ENCODE measurements at places on chromosomes 3 and 15. TPM values are rescaled to one million over a fixed set of nuclear protein-coding genes. Genes with fewer than 3 reads are reported as not detected.

- DNase-seq, result no peak
Measured at GRCh38 chr15:69490356-69491037, 37.9 kb downstream of the RPLP1 start.

The COMMD4 gene
- 114 TPM for total RNA-seq

DNA sequence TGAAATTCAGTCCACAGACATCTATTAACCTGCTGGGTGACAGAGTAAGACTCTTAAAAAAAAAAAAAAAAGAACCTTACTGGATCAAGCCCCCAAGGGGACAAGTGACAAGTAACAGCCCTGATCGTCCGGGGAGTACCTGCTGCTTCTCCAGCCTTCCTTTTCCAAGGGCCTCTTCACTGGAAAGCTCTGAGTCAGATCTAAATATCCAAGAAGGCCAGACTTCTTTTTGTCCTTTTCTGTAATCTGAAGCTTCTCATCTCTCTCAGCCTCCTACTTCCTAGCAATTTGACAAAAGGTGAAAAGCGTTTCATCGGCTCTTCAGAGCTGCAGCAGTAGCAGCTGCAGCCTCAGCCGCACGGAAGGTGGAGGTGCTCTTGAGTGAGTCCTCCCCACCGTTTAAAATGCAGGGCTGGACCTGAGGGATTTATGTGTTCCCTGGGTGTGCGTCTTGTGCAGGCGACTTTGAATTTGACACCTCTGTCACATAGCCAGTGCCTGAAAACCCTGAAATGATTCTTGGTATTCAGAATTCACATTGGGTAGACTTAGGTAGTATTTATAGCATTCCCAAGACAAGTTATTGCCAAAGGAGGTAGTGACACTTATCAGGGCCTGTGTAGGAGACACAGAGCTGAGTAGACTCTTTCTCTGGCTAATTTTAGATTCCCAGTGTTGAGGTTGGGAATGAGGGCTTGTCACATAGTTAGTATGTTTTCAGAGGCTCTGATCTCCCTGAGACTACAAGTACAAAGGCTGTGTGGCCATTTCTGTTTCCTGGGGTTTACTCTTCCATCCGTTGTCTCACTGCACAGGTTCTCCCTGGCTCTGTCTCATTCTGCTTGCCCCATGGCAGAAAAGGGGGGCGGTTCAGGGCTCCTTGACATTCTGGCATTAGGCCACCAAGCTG lies 291.2 kb upstream of the C2CD4B start:
- DNase-seq, result no peak

The SAMMSON gene
- total RNA-seq, result not detected

The PRR20G gene
- total RNA-seq, result not detected

GRCh38 chr3:53749448-53749847 lies 96.8 kb downstream of the CHDH start:
- DNase-seq, result no peak

The LRRN1 gene
- total RNA-seq, result not detected

The CNTN4 gene
- not detected for total RNA-seq

DNA sequence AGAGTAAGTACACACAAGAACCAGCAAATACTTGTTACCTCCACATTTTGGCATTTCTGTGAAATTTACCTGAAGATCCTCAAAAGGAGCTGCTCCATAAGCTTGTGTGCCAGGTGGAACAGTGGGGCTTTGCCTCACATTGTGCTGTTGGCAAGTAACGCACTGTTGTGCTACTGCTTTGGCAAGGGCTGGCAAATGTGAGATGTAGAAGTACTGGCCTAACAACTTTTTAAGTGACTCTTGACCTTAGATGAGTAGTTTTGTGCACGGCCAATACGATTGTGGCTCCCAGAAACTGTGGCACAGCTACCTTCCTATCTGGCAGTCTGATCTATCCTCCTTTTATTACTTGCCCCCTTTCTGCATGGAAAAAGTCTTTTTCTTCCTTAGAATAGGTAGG lies 337.0 kb downstream of the KCNH8 start:
- DNase-seq, result no peak

DNA sequence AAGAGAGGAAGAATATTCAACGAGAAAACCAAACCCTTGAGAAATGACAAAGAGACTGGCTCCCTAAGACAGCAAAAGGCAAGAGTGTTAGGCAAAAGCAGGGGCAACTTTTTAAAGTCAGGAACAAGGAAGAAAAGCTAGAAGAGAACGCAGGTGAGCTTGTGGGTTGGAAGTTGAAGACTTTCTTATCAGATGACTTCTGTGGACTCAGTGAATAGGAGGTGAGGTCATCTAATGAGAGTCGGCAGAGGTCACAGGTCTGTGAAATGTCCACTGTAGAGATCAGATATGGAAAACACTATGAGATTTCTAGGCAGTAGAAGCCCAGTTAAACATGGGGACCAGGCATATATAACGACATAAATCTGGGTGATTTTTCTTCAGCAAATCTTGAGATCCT lies 27.2 kb upstream of the TNIK start:
- no peak for DNase-seq

- DNase-seq, result no peak
Measured at GRCh38 chr15:76803049-76803571, 102.0 kb downstream of the SCAPER start.

DNA sequence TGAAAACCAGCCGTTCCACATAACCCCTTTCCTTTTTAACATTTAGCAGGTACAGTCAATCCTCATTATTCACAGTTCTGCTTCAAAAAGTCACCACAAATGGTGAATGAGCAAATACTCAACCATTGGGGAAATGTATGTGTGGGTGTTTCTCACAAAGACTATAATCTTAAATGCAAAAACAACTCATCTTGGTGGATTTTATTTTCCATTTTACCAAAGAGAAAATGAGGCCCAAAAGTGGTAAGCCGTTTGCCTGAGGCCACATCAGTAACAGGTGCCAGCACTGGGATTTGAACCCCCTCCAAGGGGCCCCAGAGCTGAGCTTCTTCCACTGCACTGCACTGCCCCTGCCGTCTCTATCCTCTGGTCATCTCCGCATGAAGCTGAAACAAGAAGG lies 208.8 kb downstream of the OSBPL10 start:
- DNase-seq, result no peak

- DNase-seq, result no peak
Measured at GRCh38 chr15:79091204-79091867, 756 bp upstream of the RASGRF1 start.

The GADL1 gene
- not detected for total RNA-seq

- DNase-seq, result peak; percentile 32
Measured at GRCh38 chr3:195153653-195154052, 117.3 kb downstream of the XXYLT1 start.

GRCh38 chr3:130073582-130073981 lies 8.0 kb upstream of the ALG1L2 start:
- no peak for DNase-seq

DNA sequence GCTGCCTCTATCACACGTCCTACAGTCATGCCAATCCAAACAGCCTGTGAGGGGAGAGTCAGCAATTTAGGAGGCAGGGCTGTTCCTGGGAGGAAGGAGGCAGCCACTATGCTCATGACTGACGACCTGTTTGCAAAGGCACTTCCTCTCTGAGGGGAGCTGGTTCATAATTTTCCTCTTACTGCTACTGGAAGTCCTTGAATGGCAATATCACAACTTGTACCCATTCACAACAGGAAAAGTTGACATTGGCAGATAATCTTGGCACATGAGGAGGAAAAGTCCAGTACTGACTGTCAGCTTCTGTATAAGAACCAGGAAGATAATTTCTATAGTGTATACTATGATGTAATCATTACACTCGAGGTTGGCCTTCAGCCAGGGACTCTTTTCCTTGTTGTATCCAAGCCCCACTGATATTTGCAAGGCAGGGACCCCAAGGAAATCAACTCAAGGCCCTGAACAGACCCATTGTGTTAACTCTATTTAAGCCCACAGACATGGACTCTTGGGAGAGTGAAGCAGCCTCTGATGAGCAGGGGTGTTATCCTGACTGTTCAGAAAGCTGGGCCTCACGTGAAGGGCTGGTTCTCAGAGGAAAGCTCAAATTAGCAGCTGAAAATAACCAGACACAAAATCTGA lies 267.3 kb upstream of the ADAMTS9 start:
- DNase-seq, result peak; percentile 96

GRCh38 chr15:90552929-90553211 lies 23.1 kb downstream of the CRTC3 start:
- DNase-seq, result no peak

DNA sequence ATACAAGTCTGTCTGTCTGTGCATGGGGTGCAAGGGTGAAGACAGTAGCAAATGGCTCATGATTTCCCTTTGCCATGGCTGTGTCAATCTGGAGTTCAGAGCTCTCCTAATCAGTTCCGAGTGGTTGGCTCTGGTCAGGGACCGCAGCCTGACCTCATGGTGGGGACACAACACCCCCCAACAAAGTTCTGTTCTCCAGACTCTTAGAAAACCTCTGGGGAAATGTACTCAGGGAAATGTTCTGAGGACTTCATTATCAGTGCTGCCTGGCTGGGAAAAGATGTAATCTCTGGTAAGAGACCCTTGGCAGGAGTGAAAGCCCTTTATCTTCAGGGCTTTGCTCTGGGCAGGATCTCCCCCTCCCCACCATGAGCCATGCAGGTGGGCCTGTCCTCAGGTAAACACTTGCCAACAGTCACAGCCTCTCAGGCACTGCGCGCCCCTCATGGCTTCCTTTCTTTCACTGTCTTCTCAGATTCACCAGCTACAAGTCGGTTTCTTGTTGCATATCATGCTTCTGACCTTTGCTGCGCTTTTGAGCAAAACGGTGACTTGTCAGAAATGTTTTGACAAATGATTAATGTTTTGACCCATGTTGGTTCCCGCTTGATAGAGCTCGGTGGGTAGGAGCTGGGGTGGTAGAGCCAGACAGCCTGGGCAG lies 95.5 kb downstream of the ST6GAL1 start:
- DNase-seq, result no peak

The MRAS gene
- total RNA-seq, result 15.5 TPM

The NPAP1 gene
- not detected for total RNA-seq

GRCh38 chr3:149650828-149651227 lies 7.0 kb downstream of the WWTR1 start:
- peak; percentile 37 for DNase-seq

DNA sequence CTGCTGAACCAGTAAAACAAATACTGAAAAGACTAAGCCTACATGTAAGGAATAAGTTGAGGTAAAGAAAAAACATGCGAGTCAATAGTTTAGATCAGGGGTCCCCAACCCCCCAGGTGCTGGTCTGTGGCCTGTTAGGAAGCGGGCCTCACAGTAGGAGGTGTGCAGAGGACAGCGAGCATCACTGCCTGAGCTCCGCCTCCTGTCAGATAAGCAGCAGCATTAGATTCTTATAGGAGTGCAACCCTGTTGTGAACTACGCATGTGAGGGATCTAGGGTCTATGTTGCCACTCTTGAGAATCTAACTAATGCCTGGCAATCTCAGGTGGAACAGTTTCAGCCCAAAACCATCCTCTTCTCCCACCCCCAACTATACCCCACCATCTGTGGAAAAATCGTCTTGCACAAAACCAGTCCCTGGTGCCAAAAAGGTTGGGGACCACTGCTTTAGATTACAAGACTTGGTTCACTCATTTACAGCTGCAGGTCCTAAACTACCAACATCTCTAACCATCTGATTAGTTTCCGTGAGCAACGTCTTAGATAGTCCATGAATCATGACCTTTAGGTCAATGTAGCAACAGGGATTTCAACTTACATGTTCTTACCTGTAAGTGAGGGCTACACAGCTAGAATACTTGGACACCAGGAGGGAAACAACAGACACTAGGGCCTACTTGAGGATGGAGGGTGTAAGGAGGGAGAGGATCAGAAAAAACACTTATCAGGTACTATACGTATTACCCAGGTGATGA lies 66.7 kb downstream of the TRANK1 start:
- DNase-seq, result no peak

- no peak for DNase-seq
Measured at GRCh38 chr3:60323651-60324050, 927.6 kb downstream of the FHIT start.

- DNase-seq, result no peak
Measured at GRCh38 chr15:58124585-58124984, 13.6 kb upstream of the AQP9 start.

The CA12 gene
- 1.8 TPM for total RNA-seq

- no peak for DNase-seq
Measured at GRCh38 chr15:81182756-81183438, 13.8 kb upstream of the IL16 start.

DNA sequence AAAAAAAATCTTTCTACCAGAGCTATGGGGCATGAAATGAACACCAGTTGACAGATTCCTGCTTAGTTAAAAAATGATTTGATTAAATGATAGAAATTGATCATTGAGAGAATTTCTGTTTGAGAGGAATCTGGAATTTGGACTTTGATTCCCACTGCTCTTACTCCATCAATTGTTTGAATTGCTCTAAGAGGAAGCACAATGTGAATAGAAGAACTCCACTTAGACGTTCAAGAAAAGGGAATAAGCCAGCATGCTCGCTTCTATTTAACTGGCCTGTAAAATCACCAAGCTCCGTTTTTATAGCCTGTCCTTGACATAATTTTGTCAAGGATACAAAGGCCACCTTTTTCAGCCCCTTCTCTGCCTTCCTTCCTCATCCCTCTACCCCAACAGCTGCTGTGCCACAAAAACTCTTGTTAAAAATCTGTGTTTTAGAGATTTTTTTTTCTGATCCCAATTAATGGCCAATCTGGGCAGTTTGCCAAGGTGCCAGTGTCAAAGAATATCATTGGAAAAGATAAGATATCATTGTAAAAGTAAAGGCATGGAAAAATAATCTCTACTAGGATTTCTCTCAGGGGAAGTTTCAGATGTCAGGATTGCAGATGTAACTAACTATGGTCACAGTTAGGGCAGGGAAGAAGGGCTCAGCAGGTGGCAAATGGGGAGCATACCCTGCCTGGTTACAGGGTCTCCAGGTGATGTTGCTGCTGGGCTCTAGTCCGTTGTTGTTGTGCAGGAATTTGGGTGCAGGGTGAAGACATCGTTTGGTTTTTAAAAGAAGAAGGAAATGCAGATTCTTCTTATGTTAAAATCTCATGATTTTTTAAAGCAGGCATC lies 301.8 kb upstream of the PDZRN3 start:
- DNase-seq, result no peak

GRCh38 chr3:104437891-104438290 lies 928.8 kb upstream of the ALCAM start:
- DNase-seq, result no peak

The YEATS2 gene
- 59.1 TPM for total RNA-seq

DNA sequence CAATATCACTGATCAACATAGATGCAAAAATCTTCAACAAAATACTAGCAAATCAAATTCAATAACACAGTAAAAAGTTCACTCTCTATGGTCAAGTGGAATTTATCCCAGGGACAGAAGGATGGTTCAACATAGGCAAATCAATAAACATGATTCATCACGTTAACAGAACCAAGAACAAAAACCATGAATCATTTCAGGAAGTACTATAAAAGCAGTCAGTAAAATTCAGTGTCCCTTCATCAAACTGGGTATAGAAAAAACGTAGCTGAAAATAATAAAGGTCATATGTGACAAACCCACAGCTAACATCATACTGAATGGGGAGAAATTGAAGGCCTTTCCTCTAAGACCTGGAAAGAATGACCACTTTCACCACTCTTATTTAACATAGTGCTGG lies 172.1 kb downstream of the POLR2M start:
- peak; percentile 85 for DNase-seq

DNA sequence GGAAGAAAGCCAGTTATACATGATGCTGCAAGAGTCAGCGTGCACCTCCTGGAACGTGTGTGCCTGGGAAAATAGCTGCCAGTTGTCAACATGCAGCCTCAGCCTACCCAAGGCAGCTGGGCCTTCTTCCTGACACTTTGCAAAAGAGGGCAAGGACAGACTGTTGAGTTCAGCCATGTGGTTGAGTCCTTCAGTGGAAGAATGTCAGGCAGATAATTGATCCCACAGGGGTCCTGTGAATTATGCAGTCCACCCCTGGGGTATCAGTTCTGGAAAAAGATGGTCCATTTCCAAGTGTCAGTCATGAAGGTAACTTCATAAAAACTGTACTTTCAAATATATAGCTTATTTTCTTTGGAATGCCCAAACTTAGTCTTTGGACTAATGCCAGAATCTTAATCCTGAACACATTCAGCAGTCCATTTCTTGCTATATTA lies 79.6 kb downstream of the ARNT2 start:
- DNase-seq, result no peak

Data from endothelial cell of umbilical vein (primary cell).